ENCODE measurements at places on chromosomes 11 and 22.

DNA sequence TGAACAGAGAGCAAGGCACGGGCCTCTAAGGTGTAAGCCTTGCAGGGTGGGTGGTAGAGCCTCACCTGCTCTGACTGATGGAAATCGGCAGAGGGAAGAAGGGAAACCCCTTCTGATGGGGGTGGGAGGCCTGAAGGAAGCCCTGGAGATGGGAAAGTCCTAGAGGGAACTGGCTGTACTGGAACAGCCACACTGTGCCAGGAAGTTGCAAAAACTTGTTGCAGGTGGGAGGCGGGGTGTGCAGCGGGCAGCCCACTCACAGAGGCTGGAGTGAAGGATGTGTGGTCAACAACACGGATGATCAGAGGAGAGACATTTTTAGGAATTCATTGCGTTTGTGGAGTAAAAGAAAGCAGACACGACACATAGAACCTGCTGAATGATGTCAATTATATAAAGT, 91.3 kb downstream of the ZC3H12C start:
- no peak for DNase-seq

GRCh38 chr11:116948391-116948790, 111.0 kb upstream of the APOA1 start:
- DNase-seq = no peak

DNA sequence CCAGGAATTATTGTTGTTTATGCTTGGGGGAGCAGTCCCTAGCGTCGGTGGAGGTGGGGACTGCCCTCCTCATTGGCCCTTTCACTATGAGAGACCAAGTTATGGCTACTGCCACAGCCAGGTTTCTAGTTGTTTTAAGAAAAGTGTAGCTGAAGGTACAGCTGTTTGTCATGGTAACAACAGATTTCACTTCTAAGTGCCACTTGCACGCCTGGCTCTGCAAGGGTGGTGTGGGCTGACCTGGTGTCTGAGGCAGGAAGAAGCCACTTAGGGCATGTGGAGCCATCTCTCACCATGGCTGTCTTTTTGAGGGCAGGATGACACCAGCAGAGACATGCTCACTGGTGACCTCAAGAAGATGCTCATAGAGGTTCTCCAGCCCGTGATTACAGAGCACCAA, 46.3 kb upstream of the MPEG1 start:
- DNase-seq = no peak

GRCh38 chr11:132456751-132457328, 1075.5 kb downstream of the OPCML start:
- no peak for DNase-seq

DNA sequence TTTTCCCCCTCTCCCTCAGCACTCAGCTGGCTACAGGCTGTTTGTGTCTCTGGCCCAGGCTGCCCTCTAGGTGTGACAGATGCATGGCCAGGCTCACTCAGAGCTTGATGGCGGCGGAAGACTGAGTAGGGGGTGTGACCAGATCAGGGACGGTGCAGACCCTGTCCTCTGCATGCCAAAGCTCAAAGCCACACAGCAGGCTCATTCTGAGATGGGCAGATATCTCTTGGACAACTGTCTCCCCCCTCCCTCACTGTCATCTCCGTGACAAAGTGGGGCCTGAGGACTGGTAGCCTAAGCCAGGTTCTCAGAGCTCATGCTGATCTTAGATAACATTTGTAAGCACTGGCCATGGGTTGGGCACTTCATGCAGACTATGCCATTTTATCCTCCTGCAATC, 231.3 kb downstream of the DSCAML1 start:
- no peak for DNase-seq

GRCh38 chr11:102399189-102399588, 52.2 kb downstream of the BIRC2 start:
- no peak for DNase-seq

- no peak for DNase-seq
Measured at GRCh38 chr11:7612056-7612660, 61.1 kb downstream of the CYB5R2 start.
